Left colon (tissue), 2 donors: ENCODE measurements at places on chromosomes 5 and 9. TPM values are rescaled to one million over a fixed set of nuclear protein-coding genes. Genes with fewer than 3 reads are reported as not detected.

DNA sequence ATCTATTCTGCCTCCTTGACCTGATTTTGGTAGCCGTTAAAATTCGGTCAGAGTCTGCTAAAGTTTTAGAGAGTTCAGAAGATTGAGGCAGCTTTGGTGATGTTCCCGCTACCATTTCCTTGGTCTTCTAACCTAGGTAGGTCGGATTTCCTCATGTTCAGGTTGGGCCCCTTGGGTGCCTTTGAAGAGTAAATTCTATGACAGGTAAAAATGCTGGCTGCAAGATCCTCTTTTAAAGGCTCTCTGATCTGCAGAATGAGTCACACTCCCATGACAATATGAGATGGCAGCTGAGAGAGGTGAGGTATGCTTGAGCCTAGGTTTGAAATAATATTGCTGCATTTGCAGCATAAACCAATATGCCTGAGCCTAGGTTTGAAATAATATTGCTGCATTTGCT lies 198.9 kb downstream of the TSSK1B start:
- no peak for DNase-seq

DNA sequence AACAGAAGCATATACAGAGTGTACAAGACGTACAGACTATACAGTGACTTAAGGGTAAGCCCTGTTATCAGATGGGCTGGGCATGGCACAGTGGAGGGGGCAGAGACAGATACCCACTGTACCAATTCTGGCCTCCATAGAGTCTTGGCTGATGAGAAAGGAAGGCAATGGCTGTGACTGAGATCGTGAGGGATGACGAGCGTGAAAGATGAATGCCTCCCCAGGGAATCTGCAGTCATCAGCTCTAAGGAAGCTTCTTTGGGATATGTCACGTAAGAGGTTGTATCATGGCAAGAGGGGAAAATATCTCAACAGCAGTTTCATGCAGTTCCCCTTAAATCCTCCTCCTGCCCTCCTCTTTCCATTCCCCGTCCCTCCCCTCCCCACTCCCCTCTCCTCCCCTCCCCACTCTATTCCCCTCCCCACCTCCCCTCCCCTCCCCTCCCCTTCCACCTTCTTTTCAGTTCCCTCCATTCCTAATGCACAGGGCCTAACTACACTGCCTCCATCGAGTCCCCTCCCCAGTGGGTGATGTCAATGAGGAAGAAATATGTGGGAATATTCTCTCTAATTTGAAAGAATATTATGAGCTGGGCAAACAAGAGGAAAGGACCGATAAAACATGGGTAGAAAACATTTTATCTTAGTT lies 226.4 kb upstream of the DAP start:
- no peak for DNase-seq

GRCh38 chr9:100641166-100641565 lies 63.3 kb downstream of the CAVIN4 start:
- no peak for DNase-seq

DNA sequence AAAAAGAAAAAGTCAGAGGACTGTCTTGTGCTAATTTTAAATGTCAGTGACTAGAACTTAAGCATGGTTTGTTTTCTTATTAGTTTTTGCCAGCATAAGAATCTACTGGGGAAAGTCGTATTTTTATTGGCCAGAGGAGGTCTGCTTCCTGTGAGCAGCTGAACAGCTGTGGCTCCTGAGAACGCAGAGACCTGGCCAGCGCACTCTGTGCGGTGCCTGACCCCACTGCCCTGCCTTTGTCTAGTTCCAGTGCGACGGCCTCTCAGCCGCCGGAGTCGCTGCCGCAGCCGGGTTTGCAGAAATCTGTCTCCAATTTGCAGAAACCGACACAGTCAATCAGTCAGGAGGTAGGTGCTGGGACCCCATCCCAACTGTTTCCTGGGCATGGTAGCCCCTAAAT lies 42.5 kb downstream of the PRRC2B start:
- no peak for DNase-seq

DNA sequence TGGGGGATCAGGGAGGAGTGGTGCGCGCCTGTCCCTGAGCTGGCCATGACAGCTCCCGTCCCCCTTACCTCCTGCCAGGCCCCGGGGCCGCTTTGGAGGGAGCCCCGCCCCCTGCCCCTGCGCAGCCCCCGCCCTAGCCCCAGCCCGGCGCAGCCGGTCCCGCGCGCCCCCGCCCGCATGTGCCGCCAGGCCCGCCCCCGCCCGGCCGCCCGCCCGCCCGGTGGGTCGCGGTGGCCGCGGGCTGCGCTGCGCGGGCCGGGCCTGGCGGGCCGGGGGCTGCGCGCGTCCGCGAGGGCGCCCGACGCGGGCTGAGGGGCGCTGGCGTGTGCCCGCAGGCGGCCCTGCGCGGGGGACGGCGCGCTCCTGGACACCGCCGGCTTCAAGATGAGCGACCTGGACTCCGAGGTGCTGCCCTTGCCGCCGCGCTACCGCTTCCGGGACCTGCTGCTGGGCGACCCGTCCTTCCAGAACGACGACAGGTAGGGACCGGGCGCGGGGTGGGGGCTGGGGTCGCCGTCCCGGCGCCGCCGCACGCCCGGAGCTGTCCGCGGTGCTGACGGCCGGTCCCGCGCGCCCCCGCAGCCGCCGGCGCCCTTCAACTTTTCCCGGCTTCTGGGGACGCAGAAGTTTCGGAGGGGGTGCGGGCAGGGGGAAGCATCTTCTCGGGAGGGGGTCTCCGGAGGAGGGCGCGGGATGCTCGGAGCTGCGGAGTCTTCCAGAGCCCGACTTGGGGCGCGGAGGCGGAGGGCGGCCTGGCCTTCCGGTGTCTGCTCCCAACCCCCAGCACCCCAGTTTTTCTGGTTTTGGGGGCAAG lies 12.5 kb downstream of the KCNT1 start:
- no peak for DNase-seq

DNA sequence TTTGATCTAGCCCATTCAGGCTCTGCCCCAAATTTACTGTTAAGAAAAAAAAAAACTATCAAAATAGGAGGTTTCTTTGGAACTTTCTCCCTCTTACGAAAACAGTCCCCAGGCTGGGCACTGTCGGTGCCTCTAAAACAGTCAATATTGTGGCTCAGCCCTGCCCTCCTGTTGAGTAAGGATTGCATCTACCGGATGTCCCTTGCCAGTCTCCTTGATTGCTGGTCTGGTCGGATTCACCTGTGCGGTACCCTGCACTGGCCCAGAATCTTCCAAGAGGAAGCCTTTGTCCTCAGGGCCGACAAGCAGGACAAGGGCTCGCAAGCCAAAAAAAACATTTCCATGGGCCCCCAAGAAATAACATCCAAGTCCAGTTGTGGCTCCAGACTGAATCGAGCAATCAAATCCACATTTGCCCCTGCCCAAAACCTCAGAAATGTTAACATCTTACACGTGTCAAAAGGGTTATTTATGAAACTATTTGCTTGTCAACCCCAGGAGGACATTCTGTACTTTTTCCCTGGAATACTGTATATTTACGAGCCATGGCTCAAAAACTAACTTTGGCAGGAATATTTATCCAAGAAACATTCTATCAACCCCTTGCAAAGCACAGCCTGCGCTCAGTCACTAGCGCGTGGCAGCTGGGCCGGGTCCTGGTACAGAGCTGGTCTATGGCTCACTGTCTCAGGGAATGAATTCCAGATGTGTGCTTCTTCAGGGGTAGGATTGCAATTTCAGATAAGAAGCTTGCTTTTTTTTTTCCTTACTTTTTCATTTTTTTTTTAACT lies 129.2 kb upstream of the ADRA1B start:
- DNase-seq, result peak; percentile 42

GRCh38 chr9:103287361-103287760 lies 292.2 kb downstream of the CYLC2 start:
- DNase-seq, result no peak

GRCh38 chr9:100761276-100761802 lies 183.5 kb downstream of the CAVIN4 start:
- DNase-seq, result no peak

DNA sequence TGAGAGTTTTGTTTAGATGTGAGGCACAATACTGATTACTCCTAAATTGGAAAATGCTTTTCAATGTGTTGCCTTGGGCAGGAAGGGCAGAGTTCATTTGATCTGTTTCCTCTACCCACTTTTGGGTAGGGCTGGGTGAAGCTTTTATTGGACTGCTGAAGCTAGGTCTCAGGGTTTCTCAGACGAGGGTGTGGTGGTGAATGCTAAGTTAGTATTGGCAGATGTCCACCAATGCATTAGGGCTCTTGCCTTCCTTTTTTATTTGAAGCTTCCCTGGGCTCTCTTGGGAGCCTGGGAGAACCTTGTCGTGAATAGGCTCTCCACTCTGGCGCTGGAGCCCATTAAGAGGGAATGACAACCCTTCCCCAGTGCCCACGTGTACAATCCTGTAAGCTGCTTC lies 23.1 kb downstream of the SPTAN1 start:
- DNase-seq, result peak; percentile 34

GRCh38 chr5:3032513-3032912 lies 281.0 kb upstream of the IRX2 start:
- DNase-seq, result no peak

DNA sequence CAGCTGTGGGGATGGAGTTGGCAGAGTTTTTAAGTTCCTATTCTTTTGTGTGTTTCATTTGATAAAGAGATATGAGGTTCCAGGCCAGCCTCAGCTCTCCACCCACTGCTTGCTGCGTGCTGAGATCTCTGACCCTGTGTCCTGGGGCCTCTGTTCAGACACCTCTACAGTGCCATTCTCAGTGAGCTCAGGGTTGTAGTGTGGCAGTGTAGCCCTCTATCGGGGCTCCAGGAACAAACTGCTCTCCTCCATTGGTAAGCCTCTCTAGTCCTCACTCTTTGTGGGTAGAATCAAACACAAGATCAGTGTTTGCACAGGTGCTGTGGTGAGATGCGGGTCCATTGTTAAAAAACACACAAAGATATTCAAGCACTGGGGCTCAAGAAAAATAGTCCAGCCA lies 386.6 kb upstream of the RPS23 start:
- DNase-seq, result no peak

GRCh38 chr9:86819552-86819951 lies 127.8 kb downstream of the GAS1 start:
- DNase-seq, result no peak

DNA sequence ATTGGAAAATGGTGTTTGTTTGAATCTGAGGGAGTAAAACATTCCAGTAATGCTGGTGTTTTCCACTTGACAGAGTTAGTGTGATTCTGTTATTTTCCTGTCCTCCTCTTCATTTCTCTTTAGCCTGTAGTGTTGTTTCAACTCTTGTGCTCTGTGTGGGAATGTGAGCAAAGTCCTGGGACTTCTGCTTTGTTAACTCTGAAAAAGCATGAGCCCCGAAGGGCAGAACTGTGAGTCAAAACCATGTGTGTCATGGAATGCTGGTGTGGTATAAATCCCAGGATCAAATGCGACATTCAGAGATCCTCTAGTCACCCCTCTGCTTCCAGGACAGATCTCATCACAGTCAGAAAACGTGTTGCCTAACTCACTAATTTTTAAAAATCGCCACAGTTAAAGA lies 8.9 kb downstream of the F2R start:
- no peak for DNase-seq

DNA sequence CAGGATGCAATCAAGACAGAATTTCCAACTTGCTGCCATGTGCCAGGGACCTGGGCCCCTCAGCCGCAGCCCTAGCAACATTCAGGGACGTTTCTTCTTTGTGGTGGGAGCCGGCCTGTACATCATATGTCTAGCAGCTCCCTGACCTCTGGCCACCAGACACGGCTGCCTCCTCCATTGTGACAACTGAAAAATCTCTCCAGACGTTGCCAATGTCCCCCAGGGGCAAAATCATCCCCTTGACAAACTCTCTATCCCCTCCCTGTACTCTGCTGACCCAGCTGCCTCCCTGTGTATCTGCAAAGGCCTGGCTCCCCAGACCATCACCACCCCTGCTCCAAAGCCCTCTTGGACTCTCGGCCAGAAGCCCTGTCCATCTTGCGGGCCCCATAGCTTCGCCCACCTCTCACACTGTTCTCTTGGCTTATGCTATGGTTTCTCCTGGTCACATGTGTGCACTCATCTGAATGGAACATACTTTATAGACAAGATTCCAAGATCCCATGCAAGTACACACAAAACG lies 40.8 kb downstream of the BICD2 start:
- DNase-seq, result peak; percentile 16

Gene GTF3C5
- 44.4 TPM for total RNA-seq

Gene PPP3R2
- 0.12 TPM for total RNA-seq

Gene ACTBL2
- total RNA-seq, result not detected

Gene TAF11L14
- total RNA-seq, result not detected

Gene ZFP37
- total RNA-seq, result 0.52 TPM

Gene FCN2
- total RNA-seq, result not detected

Gene RASGRF2
- total RNA-seq, result 2.3 TPM

Gene BARHL1
- total RNA-seq, result not detected
